ENCODE measurements at places on chromosomes 7 and 10.

DNA sequence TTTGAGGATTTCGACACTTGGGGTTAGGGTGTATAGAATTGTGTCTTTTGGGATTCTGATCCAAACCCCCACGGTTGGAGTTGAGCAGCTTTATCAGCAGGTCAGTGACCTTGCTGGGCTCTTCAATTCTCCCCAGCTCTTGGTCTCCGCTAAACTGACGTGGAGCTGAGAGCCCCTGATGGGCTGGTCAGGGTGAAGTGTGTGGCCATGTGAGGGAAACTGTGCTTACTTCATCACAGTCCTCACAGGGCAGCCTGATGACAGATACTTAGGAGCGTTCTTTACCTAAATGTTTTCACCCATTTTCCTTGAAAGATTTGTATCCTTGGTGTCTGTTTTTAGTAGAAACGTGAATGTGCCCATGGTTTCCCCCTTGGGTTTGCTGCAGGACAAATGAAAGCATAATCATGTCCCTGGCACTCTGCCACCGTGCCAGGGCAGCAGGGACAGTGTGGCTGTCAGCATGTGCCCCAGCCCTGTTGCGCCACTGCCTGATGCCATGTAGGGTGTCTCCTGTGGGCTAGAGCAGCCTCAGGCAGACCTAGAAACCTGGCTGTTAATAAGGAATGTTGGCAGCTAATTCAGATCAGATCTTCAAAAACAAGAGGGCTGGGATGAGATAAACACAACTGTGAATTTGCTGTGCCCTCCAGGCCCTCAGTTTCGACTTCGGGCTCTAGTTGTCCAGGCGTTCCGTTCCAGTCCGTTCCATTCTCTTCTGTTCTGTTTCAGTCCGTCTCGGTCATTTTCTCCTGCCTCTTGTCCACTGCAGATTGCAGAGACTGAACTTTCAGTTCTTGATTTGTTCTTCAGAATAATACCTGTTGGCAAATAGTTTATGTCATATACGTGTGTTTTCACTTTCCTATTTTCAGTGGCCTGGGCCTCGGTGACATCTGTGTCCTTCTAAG lies 96.8 kb downstream of the TRRAP start:
- no peak overlapping the region for H3K27ac ChIP-seq
- no peaks in the 10 kb centered on the region for H3K27me3 ChIP-seq
- H3K4me3 ChIP-seq = no peak overlapping the region
- H3K36me3 ChIP-seq = peaks cover 85% of the 10 kb centered on the region

DNA sequence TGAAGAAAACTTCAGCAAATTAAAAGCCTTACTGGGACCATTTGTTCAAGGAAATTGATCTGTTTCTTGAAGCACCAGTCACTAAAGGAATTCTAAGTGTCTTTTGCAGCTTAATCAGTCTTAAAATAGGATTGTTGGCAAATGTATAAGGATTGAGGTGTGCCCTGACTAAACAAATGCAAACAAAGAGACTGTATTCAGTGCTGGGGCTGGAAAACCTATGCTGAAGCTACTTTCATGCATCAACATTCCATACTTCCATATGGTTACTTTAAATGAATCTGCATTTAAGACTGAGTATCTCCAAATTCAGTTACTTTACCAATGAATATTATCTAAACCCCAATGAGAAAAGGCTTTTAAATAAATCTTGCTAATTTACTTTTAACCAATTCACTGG lies 183.3 kb downstream of the ELAPOR2 start:
- H3K27ac ChIP-seq = no peak overlapping the region
- H3K4me3 ChIP-seq = no peak overlapping the region
- peaks cover 12% of the 10 kb centered on the region for H3K36me3 ChIP-seq
- H3K4me1 ChIP-seq = no peaks in the 10 kb centered on the region

DNA sequence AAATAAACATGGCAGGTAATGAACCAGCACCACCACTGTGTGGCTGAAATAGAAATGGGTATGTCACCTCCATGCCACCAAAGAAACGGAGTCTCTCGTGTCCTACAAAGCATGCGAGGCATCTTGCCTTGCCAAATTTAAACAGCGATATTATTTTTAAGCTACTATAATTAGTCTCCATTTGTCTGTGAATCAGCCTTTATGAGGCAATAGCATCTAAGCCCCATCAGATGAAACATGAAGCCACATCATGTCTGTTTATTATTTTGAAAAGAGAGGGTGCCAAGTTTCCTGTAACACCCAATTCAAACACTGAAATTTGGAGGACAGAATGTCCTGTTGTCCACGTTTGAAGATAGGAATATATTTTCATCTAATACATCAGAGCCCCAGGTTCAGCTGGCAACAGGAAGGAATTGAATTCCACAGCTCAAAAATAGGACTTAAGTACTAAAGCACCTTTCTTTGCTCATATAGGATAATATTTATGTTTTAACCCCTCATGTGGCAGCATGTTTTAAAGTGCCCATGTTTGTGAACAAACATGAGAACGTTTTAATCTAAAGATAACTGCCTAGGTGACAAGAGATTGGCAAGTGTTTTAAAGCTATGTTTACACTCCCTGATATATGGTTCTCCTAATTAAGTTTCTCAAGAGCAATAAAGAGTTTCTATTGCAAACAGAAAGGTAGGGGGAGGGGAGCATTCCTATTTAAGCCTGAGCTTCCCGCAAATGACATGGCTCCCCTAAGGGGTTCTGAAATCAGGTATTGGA lies 86.8 kb downstream of the SORBS1 start:
- no peak overlapping the region for H3K4me3 ChIP-seq
- no peaks in the 10 kb centered on the region for H3K4me1 ChIP-seq
- no peak overlapping the region for H3K27ac ChIP-seq
- peaks cover 4% of the 10 kb centered on the region for H3K27me3 ChIP-seq
- no peaks in the 10 kb centered on the region for H3K36me3 ChIP-seq

GRCh38 chr10:116269619-116270018 lies 3.4 kb downstream of the GFRA1 start:
- H3K36me3 ChIP-seq = no peaks in the 10 kb centered on the region
- H3K4me3 ChIP-seq = no peak overlapping the region
- H3K27ac ChIP-seq = no peak overlapping the region
- H3K4me1 ChIP-seq = peaks cover 19% of the 10 kb centered on the region
- peaks cover 47% of the 10 kb centered on the region for H3K27me3 ChIP-seq

- no peak for ATAC-seq
- peaks cover 19% of the 10 kb centered on the region for H3K4me1 ChIP-seq
- no peaks in the 10 kb centered on the region for H3K36me3 ChIP-seq
- peak overlapping the region; percentile 99 for H3K4me3 ChIP-seq
Observed at GRCh38 chr7:107045195-107045960, 873 bp downstream of the PRKAR2B start.

DNA sequence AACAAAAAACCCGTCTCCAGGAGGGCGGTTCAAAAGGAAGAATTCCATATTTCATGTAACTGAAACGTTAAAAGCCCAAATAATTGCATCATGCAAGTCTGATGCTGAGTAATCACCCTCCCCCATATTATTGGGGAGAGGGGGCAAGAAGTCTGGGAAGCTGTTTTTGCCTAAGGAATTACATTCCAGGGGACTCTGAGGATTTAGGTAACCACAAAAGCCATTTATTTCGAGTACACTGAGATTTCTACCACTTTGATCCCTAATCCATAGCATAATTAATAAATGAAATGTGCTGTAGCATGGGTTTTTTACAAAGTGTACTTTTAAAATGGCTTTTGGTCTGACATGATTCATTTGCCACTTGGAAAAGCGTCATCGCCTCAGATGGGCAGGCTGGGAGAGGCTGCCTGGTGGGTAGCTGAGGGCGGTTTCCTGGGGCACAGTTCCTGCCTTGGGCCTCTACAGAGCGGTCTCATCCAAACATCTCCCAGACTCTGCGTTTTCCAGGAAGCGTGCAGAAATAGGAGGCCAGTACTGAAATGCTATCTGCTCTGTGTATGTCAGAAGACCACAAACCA lies 106.5 kb downstream of the TCF7L2 start:
- ATAC-seq = no peak
- H3K27me3 ChIP-seq = peaks cover 22% of the 10 kb centered on the region
- H3K4me1 ChIP-seq = no peaks in the 10 kb centered on the region
- no peaks in the 10 kb centered on the region for H3K36me3 ChIP-seq
- no peak overlapping the region for H3K4me3 ChIP-seq

GRCh38 chr7:44867073-44867995 lies 18.0 kb downstream of the PURB start:
- no peak for ATAC-seq
- H3K27ac ChIP-seq = no peak overlapping the region
- H3K27me3 ChIP-seq = no peaks in the 10 kb centered on the region
- no peak overlapping the region for H3K4me3 ChIP-seq
- no peaks in the 10 kb centered on the region for H3K4me1 ChIP-seq

- no peaks in the 10 kb centered on the region for H3K36me3 ChIP-seq
- H3K4me1 ChIP-seq = no peaks in the 10 kb centered on the region
- no peak overlapping the region for H3K4me3 ChIP-seq
- no peak overlapping the region for H3K27ac ChIP-seq
- H3K27me3 ChIP-seq = no peaks in the 10 kb centered on the region
- ATAC-seq = no peak
Observed at GRCh38 chr7:52017802-52018679, 701.4 kb upstream of the COBL start.

GRCh38 chr7:104978460-104978859 lies 35.5 kb upstream of the KMT2E start:
- peaks cover 5% of the 10 kb centered on the region for H3K36me3 ChIP-seq
- no peaks in the 10 kb centered on the region for H3K27me3 ChIP-seq
- H3K27ac ChIP-seq = no peak overlapping the region
- H3K4me1 ChIP-seq = peaks cover 29% of the 10 kb centered on the region
- no peak overlapping the region for H3K4me3 ChIP-seq

DNA sequence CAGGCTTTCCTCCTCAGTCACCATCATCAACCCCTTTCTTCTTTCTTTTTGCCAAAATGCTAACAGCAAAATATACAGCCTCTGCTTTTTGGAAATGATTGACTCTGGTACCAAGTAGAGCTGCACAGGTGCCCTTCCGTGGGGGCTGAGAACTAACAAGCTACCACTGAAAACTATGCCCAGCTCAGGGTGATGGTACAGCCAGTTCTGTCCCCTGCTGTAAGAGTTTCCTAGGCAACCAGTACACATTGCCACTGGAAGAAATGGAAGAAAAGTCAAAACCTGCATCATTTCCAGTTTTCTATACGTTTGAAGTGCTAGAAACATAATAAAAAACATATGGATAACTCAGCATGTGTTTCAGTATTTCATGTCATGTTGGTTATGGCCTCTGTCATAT lies 297.5 kb downstream of the PRKG1 start:
- no peak overlapping the region for H3K4me3 ChIP-seq
- H3K27me3 ChIP-seq = no peaks in the 10 kb centered on the region
- no peak for ATAC-seq
- no peaks in the 10 kb centered on the region for H3K4me1 ChIP-seq
- no peaks in the 10 kb centered on the region for H3K36me3 ChIP-seq
- H3K27ac ChIP-seq = no peak overlapping the region

GRCh38 chr10:76974017-76974691 lies 663.5 kb downstream of the KCNMA1 start:
- no peak for ATAC-seq
- H3K27me3 ChIP-seq = no peaks in the 10 kb centered on the region
- H3K4me3 ChIP-seq = no peak overlapping the region
- no peak overlapping the region for H3K27ac ChIP-seq

DNA sequence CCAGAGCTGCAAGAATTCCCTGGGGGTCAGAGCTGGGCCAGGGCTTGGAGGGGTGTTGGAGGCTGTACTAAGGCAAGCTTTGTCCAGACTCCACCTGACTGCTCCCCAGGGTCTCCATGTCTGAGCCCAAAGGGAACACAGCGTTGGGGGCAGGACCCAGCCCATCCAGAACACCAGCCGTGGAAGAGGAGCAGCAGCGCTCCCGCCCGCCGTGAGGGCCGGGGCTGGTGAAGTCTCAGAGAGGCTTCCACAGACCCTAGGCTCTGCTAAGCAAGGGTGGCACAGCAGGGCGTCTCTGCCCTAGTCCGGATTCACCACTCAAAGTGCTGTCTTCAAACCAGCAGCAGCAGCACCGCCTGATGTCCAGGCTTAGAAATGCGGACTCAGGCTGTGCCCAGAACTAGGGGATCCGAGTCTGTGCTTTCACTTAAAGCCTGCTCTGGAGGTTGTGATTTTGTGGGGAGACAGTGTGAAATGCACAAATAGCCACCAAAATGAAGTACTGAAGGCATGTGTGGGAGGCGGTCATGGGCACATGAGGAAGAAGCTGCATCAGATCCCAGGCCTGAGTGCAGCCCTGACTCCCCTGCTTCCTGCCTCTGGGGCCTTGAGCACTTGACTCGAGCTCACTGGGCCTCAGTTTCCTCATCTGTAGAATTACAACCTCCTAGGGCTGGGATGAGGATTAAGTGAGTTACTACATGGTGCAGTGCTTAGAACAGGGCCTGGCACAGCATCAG lies 16.6 kb upstream of the AQP1 start:
- ATAC-seq = no peak
- H3K27me3 ChIP-seq = peaks cover 26% of the 10 kb centered on the region
- H3K4me1 ChIP-seq = no peaks in the 10 kb centered on the region
- no peaks in the 10 kb centered on the region for H3K36me3 ChIP-seq
- no peak overlapping the region for H3K4me3 ChIP-seq

- H3K27me3 ChIP-seq = peaks cover 16% of the 10 kb centered on the region
- peaks cover 10% of the 10 kb centered on the region for H3K4me1 ChIP-seq
- ATAC-seq = no peak
- no peak overlapping the region for H3K4me3 ChIP-seq
Observed at GRCh38 chr10:14126697-14127440, 203.9 kb downstream of the FRMD4A start.

- no peak overlapping the region for H3K27ac ChIP-seq
- H3K4me1 ChIP-seq = peaks cover 25% of the 10 kb centered on the region
- no peak for ATAC-seq
- no peaks in the 10 kb centered on the region for H3K27me3 ChIP-seq
- peaks cover 60% of the 10 kb centered on the region for H3K36me3 ChIP-seq
Observed at GRCh38 chr7:112779667-112780066, 10.5 kb downstream of the TMEM168 start.

GRCh38 chr7:50782375-50783208 lies at the start of gene GRB10:
Gene GRB10, minus strand, starts transcription at chr7:50782896. Its CDS starts 50,574 bp downstream, at chr7:50732322.
- peak; percentile 46 for ATAC-seq
- no peak within 1 kb of the TSS for H3K27ac ChIP-seq
- H3K27me3 ChIP-seq = peaks cover 50% of the 10 kb centered on the region
- H3K4me3 ChIP-seq = no peak within 1 kb of the TSS
- no peaks in the 10 kb centered on the region for H3K4me1 ChIP-seq
- H3K36me3 ChIP-seq = no peaks in the 10 kb centered on the region

- no peak overlapping the region for H3K4me3 ChIP-seq
- ATAC-seq = no peak
- no peaks in the 10 kb centered on the region for H3K4me1 ChIP-seq
- no peaks in the 10 kb centered on the region for H3K27me3 ChIP-seq
- no peak overlapping the region for H3K27ac ChIP-seq
Observed at GRCh38 chr7:133601617-133602016, 348.7 kb downstream of the EXOC4 start.

GRCh38 chr10:109981650-109982049 lies 26.1 kb upstream of the ADD3 start:
- ATAC-seq = no peak
- H3K27ac ChIP-seq = no peak overlapping the region
- H3K27me3 ChIP-seq = no peaks in the 10 kb centered on the region
- peaks cover 11% of the 10 kb centered on the region for H3K36me3 ChIP-seq
- no peaks in the 10 kb centered on the region for H3K4me1 ChIP-seq
